ENCODE measurements at places on chromosomes 12 and 14.

GRCh38 chr12:103824845-103825244, 16.2 kb downstream of the NT5DC3 start:
- no peak for DNase-seq

GRCh38 chr12:19482036-19482435, 42.7 kb downstream of the AEBP2 start:
- DNase-seq, result no peak

DNA sequence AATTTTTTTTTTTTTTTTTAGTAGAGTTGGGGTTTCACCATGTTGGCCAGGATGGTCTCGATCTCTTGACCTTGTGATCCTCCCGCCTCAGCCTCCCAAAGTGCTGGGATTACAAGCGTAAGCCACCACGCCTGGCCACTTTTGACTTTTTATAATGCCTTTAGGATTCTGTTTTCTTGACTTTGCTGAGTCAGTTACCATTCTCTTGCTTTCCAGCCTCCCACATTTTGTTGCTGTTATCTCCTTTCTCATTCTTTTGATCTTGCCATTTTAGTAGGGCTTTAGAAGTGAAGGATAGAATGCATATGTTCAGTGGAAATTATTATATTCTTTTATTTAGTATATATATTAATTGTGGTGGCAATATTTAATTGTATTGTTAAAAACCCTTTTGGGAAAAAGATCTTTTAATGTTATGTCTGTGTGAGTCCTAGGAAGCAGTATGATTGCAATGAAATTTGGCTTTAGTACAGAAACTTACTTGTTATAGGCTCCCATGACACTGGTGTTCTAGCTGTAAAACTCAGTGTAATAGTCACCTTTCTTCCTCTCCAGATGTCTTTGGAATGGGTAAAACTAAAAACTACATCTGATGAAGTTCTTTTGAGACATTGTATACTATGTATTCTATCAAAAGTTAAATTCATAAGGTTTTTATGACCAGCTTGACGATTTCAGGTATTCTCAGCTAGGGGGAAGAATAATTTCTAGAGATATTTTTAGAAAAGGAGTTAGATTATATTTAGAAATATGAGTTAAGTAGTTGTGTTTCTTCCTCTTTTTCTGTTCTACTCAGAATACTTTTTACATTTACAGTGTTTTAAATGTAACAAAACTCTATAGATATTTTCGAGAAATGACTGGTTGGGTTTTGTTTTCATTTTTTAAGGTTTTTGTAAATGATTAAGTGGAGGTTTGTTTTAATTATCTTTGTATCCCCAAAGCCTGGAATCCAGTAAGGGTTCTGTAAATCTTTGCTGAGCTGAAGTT, 74.7 kb downstream of the APAF1 start:
- DNase-seq, result no peak

- DNase-seq, result no peak
Observed at GRCh38 chr14:77141214-77142004, at the start of gene ZDHHC22. ZDHHC22 (minus strand) TSS chr14:77141791; CDS start chr14:77139738, 2,053 bp downstream.

DNA sequence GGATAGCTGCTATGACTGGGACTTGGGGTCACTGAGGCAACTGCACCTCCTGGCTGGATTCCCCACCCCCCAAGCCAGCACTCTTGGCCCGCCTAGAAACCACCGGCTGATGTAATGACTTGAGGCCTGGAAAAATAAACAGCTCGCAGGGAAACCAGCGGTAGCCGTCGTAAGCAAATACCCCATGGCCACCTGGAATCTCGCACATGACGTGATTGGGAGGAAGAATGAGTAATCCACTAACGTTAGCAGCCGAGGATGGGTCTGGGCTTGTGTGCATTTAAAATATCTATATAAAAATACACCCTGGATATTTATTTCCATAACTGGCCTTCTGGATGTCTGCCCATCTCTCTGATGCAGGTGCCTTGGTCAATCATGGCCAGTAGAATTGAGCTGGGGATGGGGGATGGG, 120.1 kb downstream of the SMOC1 start:
- DNase-seq, result no peak

GRCh38 chr14:99177886-99178835, 93.8 kb downstream of the BCL11B start:
- no peak for DNase-seq

DNA sequence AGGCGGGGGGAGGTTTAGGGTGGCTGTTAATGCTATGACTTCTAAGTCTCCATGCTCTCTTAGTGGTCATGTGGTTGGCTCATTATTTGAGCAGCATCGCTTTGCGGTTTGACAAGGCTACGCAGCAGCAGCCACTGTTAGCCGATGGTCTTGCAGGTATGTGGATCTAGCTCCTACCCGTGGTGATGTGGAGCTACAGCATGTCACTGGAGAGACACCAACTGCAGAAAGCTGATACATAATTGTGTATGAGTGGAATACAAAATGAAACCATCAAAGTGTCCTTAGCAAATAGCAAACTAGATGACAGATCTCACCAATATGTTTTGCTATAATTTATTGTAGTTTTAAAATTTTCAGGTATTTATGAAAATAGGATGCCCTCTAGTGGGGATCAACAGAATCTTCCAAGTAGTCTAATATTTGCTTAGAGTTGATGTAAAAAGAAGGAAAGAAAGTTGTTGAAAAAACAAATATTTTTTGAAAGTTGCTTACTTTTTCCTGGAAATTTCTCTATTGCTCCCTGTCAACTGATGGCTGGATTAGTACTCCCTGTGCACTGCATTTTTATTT, 94.9 kb downstream of the NAV3 start:
- DNase-seq, result peak; percentile 0

GRCh38 chr12:10558789-10559188, 53.1 kb downstream of the EIF2S3B start:
- DNase-seq, result no peak

- no peak for DNase-seq
Observed at GRCh38 chr12:56241424-56242303, 11.8 kb downstream of the SLC39A5 start.

DNA sequence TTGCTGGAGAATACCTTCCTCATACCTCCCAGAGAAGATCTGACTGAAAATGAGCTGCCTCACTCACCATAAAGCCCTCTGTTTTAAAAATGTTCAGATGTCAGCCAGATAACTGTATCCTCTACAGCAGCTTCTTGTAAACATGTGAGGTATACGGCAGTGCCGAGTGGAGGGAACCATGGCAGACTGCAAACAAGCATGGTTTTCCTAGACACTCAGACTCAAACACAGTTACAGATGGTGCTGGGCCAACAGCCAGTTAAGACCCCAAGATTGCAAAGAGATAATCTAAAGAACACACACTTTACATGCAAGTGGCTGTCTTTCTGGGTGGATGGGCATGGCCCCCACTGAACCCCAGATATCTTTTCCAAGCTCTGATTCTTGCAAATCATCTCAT, 16.6 kb upstream of the CCDC177 start:
- DNase-seq, result no peak

- DNase-seq, result no peak
Observed at GRCh38 chr14:58270628-58271027, 26.0 kb downstream of the PSMA3 start.

- DNase-seq, result no peak
Observed at GRCh38 chr12:15851919-15852318, 30.3 kb upstream of the STRAP start.

- DNase-seq, result no peak
Observed at GRCh38 chr12:102504280-102504679, 23.9 kb upstream of the IGF1 start.

GRCh38 chr12:53675701-53676607, at the start of gene ATP5MC2:
ATP5MC2 (minus strand) TSS chr12:53676083; CDS start chr12:53672614, 3,469 bp downstream.
- peak; percentile 97 for DNase-seq

GRCh38 chr12:101793401-101793800, 37.4 kb downstream of the GNPTAB start:
- no peak for DNase-seq

DNA sequence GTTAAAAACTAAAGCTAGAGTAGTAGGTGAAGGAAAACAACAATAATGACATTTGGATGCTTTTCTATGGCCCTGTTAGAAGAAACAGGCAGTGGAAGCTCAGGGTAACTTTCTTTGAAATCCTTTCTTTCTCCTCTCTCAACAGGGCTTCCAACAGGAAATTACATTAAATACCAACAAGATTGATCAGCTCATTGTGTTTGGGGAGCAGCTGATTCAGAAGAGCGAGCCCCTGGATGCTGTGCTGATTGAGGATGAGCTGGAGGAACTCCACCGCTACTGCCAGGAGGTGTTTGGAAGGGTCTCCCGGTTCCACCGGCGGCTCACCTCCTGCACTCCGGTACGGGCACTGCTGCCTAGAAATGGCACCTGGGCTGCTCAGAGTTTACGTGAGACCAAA, 81.5 kb downstream of the ESR2 start:
- DNase-seq, result no peak

DNA sequence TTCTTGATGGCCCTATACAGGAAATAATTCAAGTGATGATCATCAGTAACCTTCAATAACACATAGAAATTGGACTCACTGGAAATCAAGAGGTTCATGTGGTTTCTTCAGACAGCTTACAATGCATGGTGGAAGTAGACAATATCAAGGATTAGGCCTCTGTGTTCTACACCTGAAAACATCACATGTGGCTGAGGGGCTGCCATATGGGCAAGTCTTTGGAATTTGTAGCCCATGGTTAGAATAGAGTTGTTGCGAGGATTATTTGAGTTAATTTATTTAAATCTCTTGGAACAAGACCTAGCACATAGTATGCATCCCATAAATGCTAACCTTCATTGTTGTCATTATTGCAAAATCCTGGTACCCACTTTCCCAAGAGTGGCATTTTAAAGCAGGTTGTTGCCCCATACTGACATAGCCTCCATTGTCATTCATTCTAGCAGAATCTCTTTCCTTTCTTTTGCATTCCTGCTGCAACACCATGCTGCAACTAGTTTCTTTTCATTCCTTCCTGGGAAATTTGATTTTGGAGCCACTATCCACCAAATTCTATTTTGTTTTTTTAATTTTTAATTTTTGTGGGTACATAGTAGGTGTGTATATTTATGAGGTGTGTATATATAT, 352.7 kb upstream of the NAV3 start:
- no peak for DNase-seq

DNA sequence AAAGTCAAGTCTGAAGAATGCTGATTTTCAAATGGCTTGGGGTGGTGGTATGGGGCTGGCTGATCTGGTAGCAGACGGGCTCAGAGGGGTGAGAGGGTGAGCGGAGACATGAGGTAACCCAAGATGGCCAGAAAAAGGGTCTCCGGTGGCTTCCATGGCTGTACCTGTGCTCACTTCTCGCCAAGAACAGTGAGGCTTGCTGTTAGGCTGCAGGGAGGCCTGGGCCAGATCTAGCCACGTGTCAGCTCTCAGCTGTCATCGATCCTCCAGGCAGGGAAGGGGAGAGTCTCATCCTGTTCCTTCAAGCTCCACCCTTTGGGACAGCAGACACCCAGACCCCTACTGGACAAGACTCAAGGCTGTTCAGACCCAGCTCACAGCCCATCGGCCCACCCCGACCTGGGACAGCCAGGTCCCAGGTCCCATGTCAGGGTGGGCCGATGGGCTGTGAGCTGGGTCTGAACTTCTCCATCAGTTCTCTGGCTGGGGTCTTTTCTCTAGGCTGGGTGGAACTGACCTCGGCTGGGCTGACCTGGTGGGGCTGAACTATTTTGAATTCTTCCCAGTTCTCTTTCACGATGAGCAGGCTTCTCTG, 9.0 kb downstream of the LRTM2 start:
- DNase-seq, result no peak

DNA sequence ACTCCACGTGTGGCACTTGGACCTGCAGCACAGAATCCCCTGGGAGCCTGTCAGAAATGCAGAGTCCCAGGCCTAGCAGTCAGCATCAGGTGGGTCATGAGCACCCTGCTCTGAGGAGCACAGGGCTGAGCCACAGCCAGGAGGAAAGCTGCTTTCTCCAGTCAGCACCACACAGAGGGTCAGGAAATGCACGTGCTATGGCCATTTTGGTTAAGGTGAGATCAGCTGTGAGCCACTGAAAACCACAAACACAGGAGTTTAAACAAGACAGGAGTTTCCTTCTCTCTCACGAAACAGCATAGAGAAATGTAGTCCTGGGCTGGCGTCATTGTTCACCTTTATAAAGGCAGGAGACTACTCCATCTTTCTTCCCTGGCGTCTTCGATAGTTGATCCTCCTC, 204.5 kb upstream of the SFSWAP start:
- no peak for DNase-seq

DNA sequence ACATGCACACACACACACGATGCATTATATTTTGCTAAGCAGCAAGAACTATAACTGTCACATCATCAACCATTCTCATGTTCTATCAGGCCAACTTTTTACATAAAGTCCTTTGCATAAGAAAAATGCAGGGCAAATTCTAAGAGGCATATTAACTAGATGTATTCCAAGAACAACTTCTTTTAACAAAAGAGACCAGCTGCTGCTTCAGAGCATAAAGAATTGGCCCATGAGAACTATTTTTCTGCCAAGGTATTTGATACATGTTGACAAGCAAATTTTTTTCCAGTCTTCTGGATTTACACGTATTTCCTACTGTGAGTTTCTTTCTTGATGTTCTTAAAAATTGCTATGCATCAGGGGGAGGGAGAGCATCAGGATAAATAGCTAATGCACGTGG, 27.2 kb downstream of the GLT8D2 start:
- no peak for DNase-seq

DNA sequence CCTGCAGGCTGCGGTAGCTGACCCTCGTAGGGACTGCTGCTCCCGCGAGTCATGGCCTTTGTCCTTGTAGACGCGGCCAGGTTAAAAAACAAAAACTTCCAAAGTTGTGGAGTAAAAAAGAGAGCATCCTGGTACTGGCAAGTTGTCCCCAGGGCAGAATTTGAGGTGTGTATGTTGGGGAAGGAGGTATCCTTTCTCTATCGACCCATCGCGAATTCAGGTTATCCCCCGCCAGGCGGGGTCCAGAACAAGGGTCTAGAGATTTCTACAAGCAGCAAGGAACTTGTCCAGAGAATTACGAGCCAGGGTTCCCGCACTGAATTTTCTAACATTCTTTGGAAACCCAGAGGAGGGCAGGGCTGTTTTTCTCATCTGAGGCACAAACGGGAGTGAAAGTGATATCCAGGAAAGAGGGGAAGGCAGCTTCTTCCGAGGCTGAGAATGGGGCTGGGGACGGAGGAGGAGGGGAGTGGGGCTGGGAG, 16.3 kb downstream of the TBX3 start:
- no peak for DNase-seq

- DNase-seq, result no peak
Observed at GRCh38 chr12:80100591-80100990, 1.3 kb downstream of the OTOGL start.

GRCh38 chr12:12079291-12079690, 8.6 kb downstream of the BCL2L14 start:
- no peak for DNase-seq

Data from CD8-positive, alpha-beta T cell (primary cell).